ENCODE measurements at places on chromosomes 5 and 9. TPM values are rescaled to one million over a fixed set of nuclear protein-coding genes. Genes with fewer than 3 reads are reported as not detected.

GRIA1 gene
- 21.9 TPM for total RNA-seq

ITGA1 gene
- total RNA-seq = 94.8 TPM

TMEFF1 gene
- total RNA-seq = 0.64 TPM

ZCCHC7 gene
- 20.9 TPM for total RNA-seq

MARCOL gene
- not detected for total RNA-seq
